Foreskin keratinocyte (primary cell): ENCODE measurements at places on chromosomes 5 and 9.

- DNase-seq: no peak
Observed at GRCh38 chr9:122821278-122821943, 7.0 kb downstream of the PDCL start.

DNA sequence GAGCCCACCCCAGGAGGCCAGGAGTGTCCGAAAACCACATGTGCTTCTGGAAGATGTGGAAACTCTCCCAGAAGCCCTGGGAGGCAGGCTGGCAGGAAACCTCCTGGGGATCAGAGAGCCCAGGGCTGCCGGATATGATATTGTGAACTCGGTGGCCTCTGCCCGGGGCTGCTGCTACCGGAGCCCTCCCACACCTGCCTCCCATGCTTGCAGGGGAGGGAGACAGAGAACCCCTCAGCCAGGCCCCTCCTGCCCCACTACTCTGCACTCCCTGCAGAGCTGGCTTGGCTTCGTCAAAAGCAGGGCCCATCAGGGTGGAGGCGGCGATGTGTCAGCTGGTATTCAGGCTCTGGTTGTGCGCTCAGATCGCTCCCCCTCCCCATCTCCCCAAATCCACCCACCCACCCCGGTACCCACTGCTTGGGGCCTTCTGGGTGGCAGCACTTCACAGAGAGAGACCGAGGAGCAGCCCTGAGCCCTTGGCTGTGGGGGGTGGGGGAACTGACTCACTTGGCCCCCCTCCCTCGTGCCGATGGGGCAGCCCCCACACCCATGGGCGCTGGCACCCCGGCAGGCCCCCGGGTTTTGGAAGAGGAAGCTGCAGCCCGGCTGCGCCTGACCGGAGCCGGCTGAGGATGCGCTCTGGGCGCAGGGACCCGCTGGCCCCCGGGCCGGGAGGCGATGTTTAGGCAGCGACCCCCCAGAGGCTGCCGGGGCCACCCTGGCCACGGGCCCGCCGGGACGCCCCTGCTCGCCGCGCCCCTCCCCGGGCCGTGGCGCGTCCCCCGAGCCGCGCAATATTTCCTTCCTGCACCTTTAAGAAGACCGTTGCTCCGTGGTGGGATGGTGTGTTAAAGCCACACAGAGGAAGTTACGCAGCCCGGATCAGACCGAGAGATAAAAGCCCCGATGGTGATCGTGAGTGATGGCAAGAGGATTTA, 786 bp upstream of the NTNG2 start:
- peak; percentile 26 for DNase-seq

DNA sequence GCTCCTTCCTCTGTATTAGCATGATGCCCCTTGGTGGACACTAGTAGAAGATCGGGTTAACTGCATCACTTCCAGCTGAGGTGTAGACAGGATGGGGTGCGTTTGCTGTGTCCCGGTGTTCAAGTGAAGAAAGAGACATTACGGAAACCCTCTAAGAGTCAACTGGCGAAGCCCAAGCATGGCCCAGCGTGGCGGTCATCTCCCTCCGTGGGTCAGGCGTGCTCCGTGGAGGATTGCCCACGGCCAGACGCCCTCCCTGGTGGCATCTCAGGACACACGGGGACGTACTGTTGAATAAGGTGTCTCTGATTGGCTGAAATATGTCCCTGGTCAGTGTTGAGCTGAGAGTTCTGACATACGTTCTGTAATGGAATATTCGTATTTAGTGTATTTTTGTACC, 119.5 kb upstream of the CACNA1B start:
- DNase-seq: no peak

- DNase-seq: no peak
Observed at GRCh38 chr5:38417658-38418017, 138.8 kb downstream of the LIFR start.

GRCh38 chr5:98474782-98475181, 298.7 kb upstream of the RGMB start:
- DNase-seq: no peak

GRCh38 chr9:93653760-93654159, 77.4 kb downstream of the PHF2 start:
- DNase-seq: no peak

DNA sequence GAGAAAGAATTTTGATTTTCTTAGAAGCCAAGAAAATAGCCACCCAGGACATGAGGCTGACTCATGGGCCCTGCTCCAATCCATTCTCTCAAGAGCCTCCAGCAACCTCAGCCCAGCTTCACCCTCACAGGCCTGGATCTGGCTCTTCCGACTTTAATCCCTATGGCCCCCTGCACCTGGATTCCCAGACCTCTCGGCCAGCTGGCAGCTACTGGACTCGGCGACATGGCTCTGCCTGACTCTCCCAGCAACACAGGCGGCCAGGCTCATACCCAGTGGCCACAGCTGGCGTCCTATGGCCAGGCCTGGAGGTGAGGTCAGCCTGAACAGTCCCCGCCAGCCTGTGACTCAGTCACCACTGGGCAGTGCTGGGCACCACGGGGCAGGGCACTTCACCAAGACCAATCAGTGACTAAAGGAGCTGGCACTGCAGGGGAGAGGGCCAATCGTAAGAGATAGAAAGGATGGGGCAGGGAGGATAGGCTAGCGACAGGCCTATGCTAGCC, 6.2 kb upstream of the PDLIM4 start:
- no peak for DNase-seq

GRCh38 chr9:124251204-124251603, 6.5 kb upstream of the NEK6 start:
- DNase-seq: no peak

GRCh38 chr9:87266697-87267096, 231.0 kb upstream of the DAPK1 start:
- DNase-seq: no peak

- no peak for DNase-seq
Observed at GRCh38 chr9:16043756-16044578, 491.1 kb downstream of the CCDC171 start.

DNA sequence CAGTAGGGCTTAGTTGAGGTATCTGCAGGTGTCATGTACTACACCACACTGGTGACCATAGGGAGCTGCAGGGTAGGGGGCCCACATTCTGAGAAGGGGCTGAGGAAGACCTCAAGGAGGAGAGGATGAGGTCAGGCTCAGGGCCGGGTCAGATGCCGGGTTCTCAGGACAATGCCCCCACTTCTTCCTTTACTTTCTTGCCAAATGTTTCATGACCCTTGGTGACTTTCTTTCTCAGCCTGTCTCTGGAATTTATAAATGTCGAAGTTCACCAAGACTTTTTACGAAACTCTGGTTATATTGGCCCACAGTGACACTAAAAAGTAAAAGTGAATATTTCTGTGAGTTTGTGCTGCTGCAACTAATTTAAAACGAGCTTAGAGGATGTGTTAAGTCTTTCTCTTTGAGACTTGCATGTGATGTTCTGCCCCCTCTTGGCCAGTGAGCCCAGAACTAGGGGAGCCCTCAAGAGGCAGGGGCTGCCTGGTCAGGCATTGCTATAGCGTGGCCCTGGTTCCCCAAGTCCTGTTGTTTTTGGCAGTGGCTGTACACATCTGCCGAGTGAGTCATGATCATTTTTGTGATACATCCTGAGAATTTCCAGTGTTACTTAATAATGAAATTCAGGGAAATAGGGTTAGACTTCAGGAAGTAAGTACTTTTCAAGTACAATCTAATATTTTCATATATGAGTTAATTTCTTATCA, 11.2 kb downstream of the ACO1 start:
- DNase-seq: peak; percentile 73

- peak; percentile 2 for DNase-seq
Observed at GRCh38 chr9:119639287-119639955, 270.2 kb upstream of the BRINP1 start.

GRCh38 chr5:133205204-133205603, 153.4 kb downstream of the HSPA4 start:
- DNase-seq: no peak

GRCh38 chr5:160020964-160021363, 12.0 kb downstream of the TTC1 start:
- no peak for DNase-seq

DNA sequence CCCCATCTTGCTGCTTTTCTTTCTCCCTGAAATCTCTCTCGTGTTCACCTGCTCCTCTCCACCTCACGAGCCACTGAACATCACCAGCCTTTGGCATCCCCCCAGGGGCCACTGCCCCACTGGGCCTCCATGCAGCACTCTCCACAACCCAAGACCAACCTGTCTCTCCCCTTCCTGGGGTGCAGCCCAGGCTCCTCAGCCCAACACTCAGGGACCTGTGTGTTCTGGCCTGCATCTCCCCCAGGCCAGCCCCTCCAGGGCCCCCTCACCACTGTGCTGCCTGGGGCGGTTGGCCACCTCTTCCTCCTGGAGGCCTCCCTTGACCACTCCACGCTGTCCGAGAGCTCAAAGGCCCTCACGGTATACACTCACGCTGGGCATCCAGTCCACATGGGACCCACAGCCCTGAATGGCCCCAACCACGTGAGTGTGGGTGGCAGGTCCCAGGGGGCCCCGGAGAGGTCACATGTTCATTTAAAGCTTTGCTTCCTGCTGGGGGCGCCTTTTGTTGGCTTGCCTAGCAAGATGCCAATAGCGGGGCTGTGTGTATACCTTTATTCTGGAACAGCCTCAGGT, 453 bp upstream of the DOK3 start:
- DNase-seq: no peak

DNA sequence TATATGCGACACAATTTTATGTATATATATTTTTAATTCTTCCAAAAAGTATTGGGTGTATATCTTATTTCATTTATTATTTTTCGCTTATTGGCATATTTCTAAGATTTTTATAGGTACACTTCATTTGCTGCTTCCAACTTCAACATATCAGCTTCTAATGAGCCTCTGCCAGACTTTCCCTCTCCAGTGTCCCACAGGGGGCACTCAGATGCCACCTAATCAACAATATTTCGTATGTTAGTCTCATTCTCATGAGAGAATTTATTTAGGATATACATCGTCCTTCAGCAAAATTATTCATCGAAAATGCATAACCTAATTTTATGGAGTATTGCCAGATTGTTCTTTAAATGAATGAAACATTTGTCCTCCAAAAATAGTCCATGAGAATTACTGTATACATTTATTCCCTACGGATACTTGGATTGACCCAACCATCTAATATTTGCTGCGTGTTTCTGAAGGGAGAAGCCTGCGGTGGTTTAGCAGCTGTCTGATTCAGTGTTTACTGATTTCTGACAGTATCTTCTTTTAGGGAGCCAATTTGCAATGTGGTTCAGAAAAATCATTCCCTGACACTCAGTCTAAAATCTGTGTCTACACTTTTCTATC, 100.6 kb upstream of the SELENOP start:
- DNase-seq: no peak

DNA sequence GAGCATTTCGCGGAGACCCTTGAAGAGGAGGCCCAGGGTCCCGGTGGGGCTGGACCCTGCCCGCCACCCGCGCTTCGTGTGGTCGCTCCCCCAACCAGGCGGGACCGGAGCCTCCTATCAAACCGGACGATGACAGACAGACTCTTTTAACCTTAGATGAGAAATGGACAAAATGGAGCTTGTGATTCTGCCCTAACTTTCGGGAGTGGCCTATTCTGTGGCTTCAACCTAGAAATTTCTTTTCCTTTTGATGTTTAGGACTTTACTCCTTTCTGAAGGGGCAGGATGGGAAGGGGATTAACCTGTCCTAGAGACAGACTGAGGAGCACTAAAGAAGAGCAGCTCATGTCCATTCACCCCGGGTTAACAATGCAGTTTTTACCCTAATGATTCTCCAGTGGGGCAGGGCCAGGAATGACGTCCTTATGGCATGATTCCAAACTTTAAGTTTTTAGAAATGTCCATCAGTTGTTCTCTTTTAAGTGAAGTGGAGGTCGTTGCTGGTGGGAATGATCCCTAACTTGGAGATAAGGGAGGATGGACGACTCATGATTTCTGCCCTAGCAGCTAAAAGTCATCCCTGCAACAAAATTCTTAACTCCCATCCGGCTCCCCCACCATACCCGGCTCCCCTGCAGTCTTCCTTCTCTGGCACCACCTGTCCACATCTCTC, 1.0 kb downstream of the NIPSNAP3A start:
- DNase-seq: peak; percentile 34

DNA sequence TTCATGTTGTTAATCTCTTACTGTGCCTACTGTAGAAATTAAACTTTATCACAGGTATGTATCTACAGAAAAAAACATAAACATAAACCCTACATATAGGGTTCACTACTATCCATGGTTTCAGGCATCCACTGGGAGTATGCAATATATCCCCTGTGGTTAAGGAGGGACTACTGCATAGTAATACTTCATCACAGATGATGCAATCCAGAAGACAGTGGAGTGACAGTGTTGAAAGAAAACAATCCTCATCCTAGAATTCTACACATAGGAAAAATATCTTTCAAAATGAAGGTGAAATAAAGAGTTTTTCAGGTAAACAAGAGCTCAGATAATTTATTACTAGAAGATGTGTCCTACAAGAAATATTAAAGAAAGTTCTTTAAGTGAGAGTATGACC, 105.9 kb downstream of the HOMER1 start:
- no peak for DNase-seq

- DNase-seq: no peak
Observed at GRCh38 chr9:111076519-111076918, 38.2 kb upstream of the LPAR1 start.

GRCh38 chr5:171774418-171774817, 11.2 kb upstream of the SMIM23 start:
- DNase-seq: no peak

DNA sequence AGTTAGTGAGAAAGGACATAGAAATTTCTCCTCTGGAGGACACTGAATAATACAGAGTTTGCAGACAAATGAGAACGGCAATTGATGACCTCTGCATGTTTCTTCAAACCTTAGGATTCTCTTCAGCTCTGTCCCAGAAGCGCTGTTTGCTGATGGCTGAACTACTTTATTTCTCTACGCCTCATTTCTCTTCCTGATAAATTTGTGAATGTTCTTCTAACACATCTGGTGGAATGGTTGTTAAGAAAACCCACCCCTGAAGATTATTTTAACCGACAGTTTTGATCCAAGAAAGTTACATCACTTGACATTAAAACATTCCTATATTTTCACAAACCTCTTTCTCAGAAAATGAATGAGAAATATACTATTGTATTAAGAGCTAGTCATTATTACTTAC, 1150.6 kb downstream of the DTWD2 start:
- DNase-seq: no peak

GRCh38 chr9:36187414-36187813, 3.3 kb upstream of the CLTA start:
- DNase-seq: peak; percentile 60

DNA sequence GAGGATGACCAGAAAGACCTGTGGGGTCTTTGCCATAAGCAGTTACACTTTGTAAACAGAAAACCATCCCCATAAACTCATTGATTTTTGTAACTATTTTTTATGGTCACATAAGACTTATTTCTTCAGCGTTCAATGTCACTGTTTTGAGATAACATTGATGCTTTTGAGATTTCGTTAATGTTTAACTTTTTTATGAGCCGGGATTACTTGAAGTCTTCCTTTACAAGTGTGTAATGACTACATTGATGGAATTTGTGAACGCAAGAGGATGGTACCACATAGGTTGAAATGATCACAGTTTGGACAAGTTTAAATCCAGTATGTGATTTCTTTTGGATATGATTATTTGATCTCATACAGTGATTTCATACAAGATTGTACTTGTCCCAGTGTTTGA, 1.8 kb downstream of the SLC12A2 start:
- DNase-seq: no peak

DNA sequence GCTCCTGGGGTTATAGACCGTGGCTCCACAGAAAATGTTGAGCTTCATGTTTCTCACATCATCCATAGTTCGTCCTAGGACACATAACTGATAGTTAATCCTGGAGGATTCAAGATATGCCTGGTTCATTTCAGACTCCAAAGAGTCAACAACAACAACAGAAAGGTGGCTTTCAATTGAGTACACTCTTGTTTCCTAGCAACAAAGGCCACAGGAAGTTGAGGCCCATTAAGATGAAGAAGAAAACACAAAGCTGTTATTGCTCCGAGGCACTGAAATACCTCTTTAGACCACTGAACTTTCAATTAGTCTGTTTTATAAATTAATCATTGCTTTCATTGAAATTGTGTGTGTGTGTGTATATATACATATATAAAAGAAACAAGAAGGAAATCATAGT, 154.5 kb downstream of the YIPF5 start:
- no peak for DNase-seq
